HFFc6 (cell line): ENCODE measurements at places on chromosomes 7 and 10. TPM values are rescaled to one million over a fixed set of nuclear protein-coding genes. Genes with fewer than 3 reads are reported as not detected.

The PHF14 gene
- 11.6 to 14.8 TPM (median 12.1 TPM) in 3 replicates for total RNA-seq

The EXOSC1 gene
- 36.2 to 39.8 TPM (median 36.2 TPM) in 3 replicates for total RNA-seq

The MOSPD3 gene
- 16.8 to 17.8 TPM (median 17.8 TPM) in 3 replicates for total RNA-seq

The AGMO gene
- 0.09 TPM in 1 of 3 replicates, not detected in the others for total RNA-seq

The PPP1R3A gene
- not detected in 3 replicates for total RNA-seq

The KLLN gene
- total RNA-seq, result 0.76 to 0.87 TPM (median 0.87 TPM) in 3 replicates

The PIK3CG gene
- total RNA-seq, result not detected in 3 replicates

The DIP2C gene
- 23.2 to 27.6 TPM (median 27.0 TPM) in 3 replicates for total RNA-seq

The SPACDR gene
- total RNA-seq, result 0.66 and 1.3 TPM in 2 replicates

The GIMAP7 gene
- not detected in 3 replicates for total RNA-seq

The ELFN1 gene
- total RNA-seq, result 1.6 to 3.9 TPM (median 3.3 TPM) in 3 replicates

The ITGB8 gene
- total RNA-seq, result 0.08 TPM in 1 of 2 replicates, not detected in the other

GRCh38 chr7:101859411-101860106, 42.1 kb downstream of the CUX1 start:
- H3K4me1 ChIP-seq, result peaks cover 35% of the 10 kb centered on the region
- H3K4me3 ChIP-seq, result no peak overlapping the region
- H3K27ac ChIP-seq, result peak overlapping the region; percentile 20; the same call in 1 of the 2 replicates
- DNase-seq, result no peak

- no peak overlapping the region for H3K4me3 ChIP-seq
- H3K27ac ChIP-seq, result no peak overlapping the region
- H3K27me3 ChIP-seq, result peaks cover 1% of the 10 kb centered on the region; the same call in 1 of the 2 replicates
- DNase-seq, result no peak
- H3K4me1 ChIP-seq, result peaks cover 53% of the 10 kb centered on the region
Observed at GRCh38 chr10:60821656-60822055, 43.4 kb downstream of the CDK1 start.

DNA sequence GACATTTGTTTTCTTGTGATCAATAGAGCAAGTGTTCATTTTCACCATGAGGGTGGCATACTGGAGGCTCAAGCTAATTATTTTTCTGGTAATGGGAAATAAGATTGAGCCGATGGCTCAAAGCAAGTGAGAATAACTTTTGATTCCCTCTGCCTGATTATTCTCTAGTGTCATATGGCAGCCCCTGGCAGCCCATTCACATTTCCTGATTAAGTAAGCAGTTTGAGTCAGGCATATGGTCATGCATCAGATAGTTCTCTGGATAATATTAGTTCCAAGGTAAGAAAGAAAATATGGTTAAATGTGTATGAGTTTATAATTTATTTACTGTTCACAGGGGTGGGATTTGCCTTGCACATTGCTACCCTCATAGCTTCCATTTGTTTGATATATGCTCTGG, 109.2 kb downstream of the DYNC1I1 start:
- no peaks in the 10 kb centered on the region for H3K4me1 ChIP-seq
- DNase-seq, result no peak
- no peaks in the 10 kb centered on the region for H3K27me3 ChIP-seq
- no peak overlapping the region for H3K27ac ChIP-seq
- no peak overlapping the region for H3K4me3 ChIP-seq
- H3K36me3 ChIP-seq, result no peaks in the 10 kb centered on the region

GRCh38 chr10:19892677-19893076, 76.4 kb downstream of the PLXDC2 start:
- H3K27ac ChIP-seq, result no peak overlapping the region
- H3K4me3 ChIP-seq, result no peak overlapping the region
- H3K4me1 ChIP-seq, result no peaks in the 10 kb centered on the region
- DNase-seq, result no peak
- no peaks in the 10 kb centered on the region for H3K36me3 ChIP-seq
- H3K27me3 ChIP-seq, result no peaks in the 10 kb centered on the region

GRCh38 chr7:30463405-30464145, 15.0 kb downstream of the NOD1 start:
- H3K4me3 ChIP-seq, result no peak overlapping the region
- H3K36me3 ChIP-seq, result no peaks in the 10 kb centered on the region
- no peak for DNase-seq
- peaks cover 48% of the 10 kb centered on the region for H3K4me1 ChIP-seq

GRCh38 chr7:72057796-72058195, 354.3 kb downstream of the CALN1 start:
- H3K36me3 ChIP-seq, result no peaks in the 10 kb centered on the region
- no peak for DNase-seq
- H3K27me3 ChIP-seq, result no peaks in the 10 kb centered on the region

- peaks cover 8% of the 10 kb centered on the region; the same call in 1 of the 2 replicates for H3K36me3 ChIP-seq
- H3K27me3 ChIP-seq, result peaks cover 3% of the 10 kb centered on the region; the same call in 1 of the 2 replicates
- peaks cover 31% of the 10 kb centered on the region for H3K4me1 ChIP-seq
Observed at GRCh38 chr7:92527300-92528187, 776 bp downstream of the PEX1 start.

DNA sequence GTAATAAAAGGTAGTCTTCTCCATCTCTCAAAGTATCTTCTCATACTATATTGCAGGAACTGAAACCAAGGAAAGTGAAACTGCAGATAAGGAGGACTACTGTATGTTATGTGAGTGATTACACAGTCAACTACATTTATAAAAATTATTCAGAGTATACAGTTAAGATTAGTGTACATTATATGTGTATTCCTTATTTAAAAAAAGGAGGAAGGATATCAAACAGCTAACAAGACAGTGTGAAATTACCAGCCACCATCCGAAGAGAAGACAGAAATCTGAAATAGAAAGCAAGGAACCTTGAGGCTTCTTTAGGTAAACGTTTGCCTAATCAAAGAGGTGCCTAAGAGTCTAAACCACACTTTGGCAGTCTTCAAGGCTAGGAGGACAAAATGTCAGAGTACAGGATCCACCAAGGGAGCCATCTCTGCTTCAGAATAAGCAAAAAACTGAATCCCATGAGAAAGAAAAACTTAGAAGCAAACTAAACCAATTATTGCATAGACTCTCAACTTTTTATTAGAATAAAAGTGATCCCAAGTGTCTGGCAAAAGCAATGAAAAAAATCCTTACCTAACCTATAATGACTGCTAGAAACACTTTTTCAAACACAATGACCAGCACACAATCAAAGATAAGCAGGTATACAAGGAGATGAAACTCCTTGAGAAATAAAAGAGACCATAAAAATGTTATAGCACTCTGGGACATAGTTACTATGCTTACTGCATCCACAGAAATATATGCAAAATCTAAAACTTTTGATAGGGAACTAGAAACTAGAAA, 6.4 kb downstream of the USP6NL start:
- no peak for DNase-seq
- no peak overlapping the region for H3K27ac ChIP-seq
- H3K4me3 ChIP-seq, result peak overlapping the region; percentile 29; the same call in 1 of the 2 replicates
- peaks cover 37% of the 10 kb centered on the region for H3K4me1 ChIP-seq
- no peaks in the 10 kb centered on the region for H3K36me3 ChIP-seq
- no peaks in the 10 kb centered on the region for H3K27me3 ChIP-seq

- DNase-seq, result no peak
- H3K36me3 ChIP-seq, result 0 out of 2 replicates have a peak, but pooled peaks cover 4% of the 10 kb centered on the region
- H3K27me3 ChIP-seq, result no peaks in the 10 kb centered on the region
Observed at GRCh38 chr7:155969192-155969929, 157.1 kb upstream of the SHH start.

DNA sequence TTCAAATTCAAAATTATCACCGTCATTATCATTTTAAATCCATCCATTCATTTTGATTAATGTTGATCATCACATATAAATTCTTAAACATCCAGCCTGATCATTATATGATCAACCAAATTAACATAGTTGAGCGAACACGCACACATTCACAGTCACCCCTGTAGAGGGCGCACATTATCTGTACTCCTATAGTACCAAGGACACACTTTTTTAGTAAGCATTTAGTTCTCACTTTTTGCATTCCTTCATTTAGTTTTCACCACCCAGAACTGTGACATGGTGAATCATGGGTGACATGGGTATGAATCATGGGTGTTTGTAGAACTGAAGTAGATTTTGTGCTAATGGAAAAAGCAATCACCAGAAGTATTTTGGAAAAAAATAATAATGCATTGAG, 26.0 kb upstream of the ZNF735 start:
- no peaks in the 10 kb centered on the region for H3K4me1 ChIP-seq
- peaks cover 1% of the 10 kb centered on the region; the same call in 1 of the 2 replicates for H3K27me3 ChIP-seq
- H3K36me3 ChIP-seq, result peaks cover 8% of the 10 kb centered on the region; the same call in 1 of the 2 replicates
- no peak for DNase-seq
- H3K27ac ChIP-seq, result no peak overlapping the region

DNA sequence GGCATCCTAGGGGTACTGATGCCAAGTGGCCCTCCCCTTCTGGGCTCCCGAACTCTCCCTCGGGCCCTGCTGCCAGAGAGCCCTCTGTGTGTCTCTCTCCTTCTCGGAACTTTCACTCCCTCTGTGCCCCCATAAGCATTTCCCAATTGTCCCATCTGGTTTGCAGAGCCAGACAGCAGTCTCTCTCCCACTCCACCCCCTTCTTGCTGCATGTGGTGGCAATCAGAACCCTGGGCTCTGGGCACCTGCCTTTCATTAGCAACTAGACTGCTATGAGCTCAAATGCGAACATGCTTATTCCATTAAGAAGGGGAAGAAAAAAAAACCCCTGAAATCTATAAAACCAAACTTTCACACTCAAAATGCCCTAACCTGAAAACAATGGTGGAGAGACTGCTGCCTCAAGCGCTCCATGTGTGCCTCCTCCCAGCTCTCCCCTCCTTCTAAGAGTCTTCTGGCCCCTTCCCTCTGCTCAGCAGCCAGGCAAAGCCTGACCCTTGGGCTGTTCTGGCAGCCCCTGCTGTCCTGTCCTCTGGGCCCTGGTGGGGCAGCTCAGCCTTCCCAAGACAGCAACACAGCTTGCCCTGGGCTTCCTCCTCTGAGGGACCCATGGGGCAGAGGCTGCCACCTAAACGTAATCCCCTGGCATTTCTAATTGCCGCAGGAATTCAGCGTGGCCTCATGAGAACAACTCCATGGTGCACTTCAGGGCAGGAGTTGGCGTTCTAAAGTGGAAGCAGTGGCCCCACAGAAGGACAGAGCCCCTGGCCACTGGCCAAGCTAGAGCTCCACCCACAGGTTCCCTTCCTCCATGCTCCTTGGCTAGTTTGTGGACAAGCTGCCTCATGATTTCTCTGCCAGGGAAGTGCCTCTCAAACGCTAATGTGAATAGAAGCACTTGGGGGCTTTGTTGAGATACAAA, 415.4 kb downstream of the PLXNA4 start:
- DNase-seq, result no peak
- peaks cover 57% of the 10 kb centered on the region for H3K27me3 ChIP-seq

- peaks cover 43% of the 10 kb centered on the region for H3K4me1 ChIP-seq
- H3K27me3 ChIP-seq, result peaks cover 2% of the 10 kb centered on the region; the same call in 1 of the 2 replicates
- peak overlapping the region; percentile 47; the same call in 1 of the 2 replicates for H3K4me3 ChIP-seq
- no peak overlapping the region for H3K27ac ChIP-seq
Observed at GRCh38 chr7:137848095-137848494, 1.3 kb upstream of the DGKI start.

DNA sequence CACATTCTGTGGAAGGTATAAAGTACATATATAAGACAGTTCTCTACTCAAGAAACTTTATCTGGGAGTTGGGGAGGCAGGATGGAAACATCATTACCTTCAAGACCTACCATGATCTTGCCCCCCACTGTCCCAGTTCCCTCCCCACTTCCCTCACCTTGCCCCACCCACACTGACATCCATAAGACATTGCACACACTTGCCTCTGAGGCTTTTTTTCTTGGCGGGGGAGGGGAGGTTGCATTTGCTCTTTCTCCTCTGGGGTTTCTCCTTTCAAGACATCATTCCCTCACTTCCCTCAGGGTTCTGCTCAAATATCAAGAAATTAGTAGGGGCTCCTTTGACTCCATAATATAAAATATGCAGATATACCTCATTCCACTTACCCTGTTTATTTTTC, 276.0 kb downstream of the ARL4A start:
- DNase-seq, result no peak
- H3K4me3 ChIP-seq, result no peak overlapping the region
- no peak overlapping the region for H3K27ac ChIP-seq
- H3K27me3 ChIP-seq, result peaks cover 6% of the 10 kb centered on the region
- H3K36me3 ChIP-seq, result no peaks in the 10 kb centered on the region

- H3K27ac ChIP-seq, result no peak overlapping the region
- no peak for DNase-seq
- H3K27me3 ChIP-seq, result no peaks in the 10 kb centered on the region
- no peaks in the 10 kb centered on the region; the same call in 1 of the 2 replicates for H3K4me1 ChIP-seq
Observed at GRCh38 chr10:51344371-51344770, 270.1 kb downstream of the PRKG1 start.

DNA sequence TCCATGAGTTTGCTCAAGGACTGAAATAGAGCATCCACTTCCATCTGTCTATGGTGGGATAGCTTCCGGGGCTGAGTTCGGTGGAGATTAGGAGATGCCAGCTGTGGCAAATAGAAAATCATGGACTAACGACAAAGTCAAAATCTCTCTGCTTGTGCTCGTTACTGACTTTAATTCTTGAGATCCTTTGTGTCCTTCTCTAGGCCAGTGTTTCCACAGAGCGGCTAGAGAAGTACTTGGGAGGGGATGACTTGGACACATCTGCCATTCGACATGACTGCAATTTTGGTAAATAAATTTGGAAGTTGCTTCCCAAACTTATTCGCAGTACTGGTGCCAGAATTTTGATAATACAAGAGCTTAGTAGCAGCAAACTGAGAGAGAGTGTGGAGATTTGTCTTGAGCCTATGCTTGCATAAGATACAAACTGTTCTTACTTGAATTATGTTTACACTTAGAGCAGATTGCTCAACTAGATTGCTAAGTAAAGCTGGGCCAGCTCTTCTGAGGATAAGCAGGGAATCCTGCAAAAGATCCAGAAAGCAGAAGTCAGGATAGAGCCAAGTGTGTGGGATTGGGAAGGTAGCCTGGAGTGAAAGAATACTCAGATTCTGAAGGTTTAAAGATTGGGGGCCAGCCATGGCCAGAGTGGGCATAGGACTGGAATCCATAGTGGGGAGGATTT, 27.6 kb downstream of the ABCC2 start:
- peaks cover 4% of the 10 kb centered on the region; the same call in 1 of the 2 replicates for H3K36me3 ChIP-seq
- no peaks in the 10 kb centered on the region for H3K27me3 ChIP-seq
- no peak for DNase-seq
- H3K27ac ChIP-seq, result no peak overlapping the region
- H3K4me3 ChIP-seq, result no peak overlapping the region

- no peak for DNase-seq
- H3K4me1 ChIP-seq, result peaks cover 7% of the 10 kb centered on the region
- no peak overlapping the region for H3K27ac ChIP-seq
Observed at GRCh38 chr10:77087366-77087765, 550.2 kb downstream of the KCNMA1 start.
